ENCODE measurements at places on chromosomes 6 and 20.

GRCh38 chr6:30219244-30219643 is 6.0 kb upstream of the TRIM26 start:
- peak; percentile 57 for DNase-seq

DNA sequence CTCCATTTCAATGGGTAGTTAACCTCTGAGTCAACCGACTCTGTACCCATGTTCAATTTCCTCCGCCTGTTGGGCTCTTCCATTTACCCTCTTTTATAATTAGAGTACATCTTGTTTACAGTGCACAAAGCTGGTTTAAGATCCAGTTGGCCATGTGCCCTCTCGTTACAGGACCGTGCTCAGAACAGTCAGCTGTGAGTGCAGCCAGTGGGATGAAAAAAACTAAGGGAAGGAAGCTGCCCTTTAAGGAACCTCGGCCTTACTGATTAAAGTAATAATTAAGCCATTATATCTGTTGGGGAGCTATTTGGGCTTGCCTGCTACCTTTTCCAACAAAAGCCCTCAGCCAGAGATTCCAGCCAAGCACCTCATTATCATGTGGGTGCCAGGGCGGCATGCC is 68.8 kb downstream of the TMEM170B start:
- no peak for DNase-seq

GRCh38 chr6:133467982-133468380 is 226.8 kb downstream of the EYA4 start:
- no peak for DNase-seq

DNA sequence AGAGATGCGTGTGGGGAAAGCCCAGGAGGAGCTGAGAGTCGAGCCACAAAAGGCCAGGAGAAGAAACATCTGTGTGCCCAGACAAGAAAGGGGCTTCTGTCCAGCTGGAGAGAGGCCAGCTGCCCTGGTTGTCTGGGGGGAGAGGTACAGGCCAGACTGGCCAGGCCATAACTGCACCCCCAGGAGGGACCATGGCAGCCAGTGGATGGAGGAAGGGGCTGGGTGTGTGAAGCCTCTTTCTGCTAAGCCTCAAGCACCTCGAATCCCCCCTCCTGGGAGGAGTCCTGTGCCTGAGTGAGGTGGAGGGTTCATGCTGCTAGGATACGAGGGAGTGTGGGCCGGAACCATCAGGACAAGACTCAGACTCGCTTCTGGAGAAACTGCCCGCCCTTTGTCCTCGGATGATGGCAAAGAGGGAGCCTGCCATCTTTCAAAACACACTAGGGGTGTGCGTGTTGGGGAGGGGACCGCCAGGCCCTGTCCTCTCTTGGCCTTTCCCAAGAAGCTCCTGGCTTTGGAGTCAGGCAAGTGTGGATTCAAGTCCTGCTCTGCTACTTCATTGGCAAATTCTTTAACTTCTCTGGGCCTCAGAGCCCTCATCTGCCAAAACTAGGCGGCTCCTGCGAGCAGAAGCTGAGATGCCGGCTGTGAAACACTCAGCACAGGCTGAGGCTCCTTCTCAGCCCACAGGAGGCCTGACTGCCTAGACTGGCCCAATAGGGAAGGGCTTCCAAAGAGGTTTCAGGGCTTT is 90.3 kb downstream of the ASXL1 start:
- no peak for DNase-seq

DNA sequence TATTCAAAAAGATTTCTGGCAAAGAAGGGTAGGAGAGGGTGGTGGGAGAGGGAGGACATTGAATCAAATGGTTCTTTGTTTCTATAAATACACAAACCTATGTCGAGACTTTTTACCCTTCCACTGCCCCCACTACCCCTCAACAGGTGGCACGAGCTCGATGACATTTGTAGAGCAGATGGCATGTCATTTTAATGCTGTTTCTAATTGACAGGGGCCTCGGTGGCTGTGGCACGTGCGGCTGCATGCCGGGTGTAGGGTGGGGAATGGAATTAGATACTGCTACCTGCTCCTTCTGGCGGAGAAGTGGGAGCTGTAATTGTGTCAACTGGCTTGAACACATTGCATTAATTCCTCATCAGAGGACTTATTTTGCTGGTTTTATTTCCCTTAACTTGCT is 29.1 kb upstream of the SASH1 start:
- DNase-seq = no peak

DNA sequence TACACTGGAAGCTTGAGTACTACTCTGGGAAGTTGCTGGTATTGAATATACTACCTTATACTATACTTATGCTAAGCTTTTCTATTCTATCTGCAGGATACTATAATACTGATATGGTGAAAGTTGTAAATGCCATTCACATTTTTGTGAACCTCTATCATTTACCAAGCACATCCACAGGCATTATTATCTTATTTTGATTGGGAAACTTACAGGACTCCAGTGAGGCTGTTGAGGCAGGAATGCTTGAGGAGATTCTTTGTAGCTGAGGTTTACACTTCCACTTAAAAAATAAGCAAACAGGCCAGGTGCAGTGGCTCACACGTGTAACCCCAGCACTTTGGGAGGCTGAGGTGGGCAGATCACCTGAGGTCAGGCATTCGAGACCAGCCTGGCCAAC is 442.9 kb downstream of the QKI start:
- DNase-seq = no peak

- no peak for DNase-seq
Observed at GRCh38 chr6:150967910-150968309, 102.4 kb downstream of the MTHFD1L start.

DNA sequence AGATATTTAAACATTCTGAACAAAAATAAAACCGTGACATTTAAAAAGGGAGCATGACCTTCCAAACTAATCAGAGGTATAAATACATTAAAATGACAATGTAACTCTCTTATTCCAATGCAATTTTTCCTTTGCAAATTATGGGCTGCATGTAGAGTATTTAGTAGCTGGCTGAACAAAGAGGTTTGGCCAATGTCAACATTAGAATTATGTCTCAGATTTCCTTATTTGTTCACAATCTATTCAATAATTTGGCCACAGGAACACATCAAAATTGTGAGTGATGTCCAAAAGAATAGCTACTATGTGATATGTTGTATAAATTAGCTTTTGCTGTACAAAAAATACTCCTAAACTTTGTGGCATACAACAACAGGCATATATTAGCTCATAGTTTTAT is 580.0 kb upstream of the MARCKS start:
- DNase-seq = no peak

- DNase-seq = peak; percentile 15
Observed at GRCh38 chr6:137944793-137945498, 77.9 kb downstream of the TNFAIP3 start.

DNA sequence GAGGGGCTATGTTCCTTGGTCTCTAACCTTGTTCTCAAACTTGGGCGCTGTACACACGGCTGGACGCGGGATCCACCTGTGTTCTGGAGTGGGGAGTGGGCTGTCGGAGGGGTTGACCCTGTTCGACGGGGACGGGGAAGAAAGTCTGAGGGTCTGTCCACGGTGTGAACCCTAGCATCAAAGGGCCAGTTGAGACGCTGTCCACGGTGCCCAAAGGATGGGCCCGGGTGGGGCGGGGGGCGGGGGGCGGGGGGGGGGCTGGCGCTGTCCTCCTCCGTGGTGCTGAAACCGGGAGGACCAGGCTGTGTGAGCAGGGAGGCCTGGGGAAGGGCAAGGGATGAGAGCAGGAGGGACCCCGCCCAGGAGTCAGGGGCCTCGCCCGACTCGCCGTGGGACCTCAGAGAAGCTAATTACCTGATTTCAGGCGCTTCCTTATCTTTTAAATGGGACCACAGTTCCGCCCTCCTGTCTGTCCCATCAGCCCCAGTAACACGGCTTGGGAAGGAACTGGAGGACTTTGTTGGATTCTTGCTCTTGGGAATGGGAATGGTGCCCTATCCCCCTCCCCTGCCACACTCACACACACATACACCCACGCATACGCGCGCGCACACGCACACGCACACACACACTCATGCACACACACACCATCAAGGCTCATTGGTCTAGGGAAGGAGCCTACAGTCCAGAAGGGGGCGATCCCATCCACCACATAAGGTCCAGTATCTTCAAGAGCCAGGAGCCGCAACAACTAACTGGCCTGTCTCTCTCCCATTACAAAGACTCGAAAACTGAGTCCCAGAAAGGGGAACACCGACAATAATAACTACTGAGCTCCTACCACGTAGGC is 1.0 kb upstream of the VSTM2L start:
- peak; percentile 32 for DNase-seq

- no peak for DNase-seq
Observed at GRCh38 chr6:138563231-138563630, 63.9 kb upstream of the NHSL1 start.
